ENCODE measurements at places on chromosomes 3 and 15. TPM values are rescaled to one million over a fixed set of nuclear protein-coding genes. Genes with fewer than 3 reads are reported as not detected.

GRCh38 chr3:14770591-14770990 is 48.2 kb upstream of the FGD5 start:
- H3K27ac ChIP-seq = no peak overlapping the region
- H3K36me3 ChIP-seq = no peaks in the 10 kb centered on the region
- no peak for DNase-seq
- no peaks in the 10 kb centered on the region for H3K27me3 ChIP-seq
- no peaks in the 10 kb centered on the region for H3K4me1 ChIP-seq
- no peak overlapping the region for H3K4me3 ChIP-seq

GRCh38 chr15:70504299-70504951 is 258.9 kb downstream of the UACA start:
- peak overlapping the region; percentile 79 for H3K27ac ChIP-seq
- H3K4me3 ChIP-seq = no peak overlapping the region
- H3K27me3 ChIP-seq = peaks cover 2% of the 10 kb centered on the region
- H3K36me3 ChIP-seq = peaks cover 5% of the 10 kb centered on the region

- H3K4me1 ChIP-seq = peaks cover 9% of the 10 kb centered on the region
- no peaks in the 10 kb centered on the region for H3K27me3 ChIP-seq
- H3K27ac ChIP-seq = no peak overlapping the region
- DNase-seq = peak; percentile 30
Measured at GRCh38 chr3:152474585-152474984, 205.9 kb downstream of the MBNL1 start.

DNA sequence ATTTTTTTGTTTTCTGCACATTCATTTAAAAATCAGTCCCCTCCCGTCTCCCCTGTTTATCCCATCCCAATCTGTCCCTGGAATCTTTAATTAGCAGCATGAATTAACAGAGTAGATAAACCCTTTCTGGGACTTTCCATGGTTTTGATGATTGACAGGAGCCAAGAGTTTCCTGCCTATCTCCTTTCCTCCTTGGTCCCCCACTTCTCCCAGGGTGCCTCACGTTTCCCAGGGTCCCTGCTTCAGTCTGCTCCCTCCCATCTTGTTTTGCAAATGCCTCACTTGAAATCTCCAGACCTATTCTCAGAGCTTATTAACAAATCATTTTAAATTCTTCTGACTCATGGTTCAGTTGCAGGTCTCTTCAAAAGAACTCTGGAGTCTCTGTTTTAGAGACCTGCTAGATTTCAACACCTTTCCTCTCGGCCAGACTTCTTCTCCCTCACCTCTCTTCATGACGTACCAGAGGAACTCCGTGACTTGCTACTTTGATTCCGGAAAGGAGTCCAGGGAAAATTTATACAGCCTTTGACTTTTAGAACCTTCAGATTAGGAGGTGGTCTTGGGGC is 238.5 kb downstream of the ITPR1 start:
- H3K4me3 ChIP-seq = no peak overlapping the region
- no peak overlapping the region for H3K27ac ChIP-seq
- peaks cover 19% of the 10 kb centered on the region for H3K36me3 ChIP-seq
- DNase-seq = no peak
- H3K4me1 ChIP-seq = peaks cover 12% of the 10 kb centered on the region

Gene MLH1
- total RNA-seq = 135 TPM

Gene PAK6
- 0.53 TPM for total RNA-seq

- H3K27ac ChIP-seq = no peak overlapping the region
- no peaks in the 10 kb centered on the region for H3K36me3 ChIP-seq
- no peaks in the 10 kb centered on the region for H3K4me1 ChIP-seq
- no peak for DNase-seq
- no peaks in the 10 kb centered on the region for H3K27me3 ChIP-seq
- H3K4me3 ChIP-seq = no peak overlapping the region
Measured at GRCh38 chr3:79506751-79507150, 261.0 kb downstream of the ROBO1 start.

DNA sequence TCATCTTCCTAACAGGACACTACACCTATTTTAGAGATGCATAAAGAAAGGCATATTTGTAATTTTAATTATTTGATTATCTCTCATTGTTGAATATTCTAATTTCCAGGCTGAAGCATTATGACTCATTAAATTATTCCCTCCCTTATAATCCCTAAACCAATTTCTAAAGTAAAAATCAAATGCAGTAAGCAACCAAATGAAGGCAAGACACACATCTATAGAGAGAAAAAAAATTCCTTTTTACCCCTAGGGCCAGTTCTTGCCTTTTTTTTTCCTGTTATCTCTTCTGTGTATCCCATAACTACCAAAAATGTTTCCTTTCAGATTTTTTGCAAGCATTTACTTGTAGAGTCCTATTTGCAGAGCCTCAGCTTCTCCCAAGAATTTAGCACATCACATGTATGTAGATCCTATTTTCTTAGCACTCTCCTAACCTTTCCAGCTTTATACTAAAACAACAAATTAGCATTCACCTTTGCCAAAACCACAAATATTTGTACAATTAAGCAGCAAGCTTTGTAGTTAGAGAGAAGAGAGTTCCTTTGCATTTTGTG is 177.9 kb downstream of the SATB1 start:
- DNase-seq = no peak
- H3K4me1 ChIP-seq = peaks cover 4% of the 10 kb centered on the region
- H3K4me3 ChIP-seq = no peak overlapping the region
- peaks cover 3% of the 10 kb centered on the region for H3K27me3 ChIP-seq
- no peaks in the 10 kb centered on the region for H3K36me3 ChIP-seq

Gene SORD
- 17.7 TPM for total RNA-seq

DNA sequence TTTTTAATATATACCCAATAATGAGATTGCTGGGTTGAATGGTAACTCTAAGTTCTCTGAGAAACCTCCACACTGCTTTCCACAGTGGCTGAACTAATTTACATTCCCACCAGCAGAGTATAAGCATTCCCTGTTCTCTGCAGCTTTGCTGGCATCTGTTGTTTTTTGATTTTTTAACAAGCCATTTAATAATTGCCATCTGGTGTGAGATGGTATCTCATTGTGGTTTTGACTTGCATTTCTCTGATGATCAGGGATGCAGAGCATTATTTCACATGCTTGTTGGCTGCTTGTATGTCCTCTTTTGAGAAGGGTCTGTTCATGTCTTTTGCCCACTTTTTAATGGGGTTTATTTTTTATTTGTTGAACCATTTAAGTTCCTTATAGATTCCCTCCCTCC is 75.0 kb upstream of the EPHB3 start:
- H3K36me3 ChIP-seq = no peaks in the 10 kb centered on the region
- H3K4me3 ChIP-seq = no peak overlapping the region
- H3K4me1 ChIP-seq = no peaks in the 10 kb centered on the region
- H3K27me3 ChIP-seq = peaks cover 20% of the 10 kb centered on the region

DNA sequence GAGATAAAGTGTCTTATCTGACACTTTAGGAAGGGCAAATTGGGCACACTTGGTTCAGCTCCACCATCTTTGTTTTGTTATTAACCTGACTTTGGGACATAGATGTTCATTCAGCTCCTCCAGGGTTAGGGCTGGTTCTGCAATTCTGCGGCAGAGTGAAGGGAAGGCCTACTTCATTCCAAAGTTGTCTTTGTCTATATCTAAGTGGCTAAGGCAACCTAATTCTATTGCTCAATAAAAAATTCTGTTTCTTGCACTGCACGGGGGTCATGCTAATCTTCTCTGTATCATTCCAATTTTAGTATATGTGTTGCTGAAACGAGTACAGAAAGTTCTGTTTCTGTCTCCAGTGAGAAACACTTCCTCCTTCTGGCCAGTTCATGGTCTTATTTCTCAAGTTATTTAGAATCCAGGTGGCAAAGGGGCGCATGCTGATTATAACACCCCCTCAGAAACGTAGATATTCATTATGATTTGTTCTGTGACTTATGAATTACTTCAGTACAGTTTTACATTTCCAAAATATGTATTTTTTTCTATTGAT is 53.5 kb downstream of the PFN2 start:
- H3K27me3 ChIP-seq = no peaks in the 10 kb centered on the region
- peaks cover 43% of the 10 kb centered on the region for H3K36me3 ChIP-seq
- H3K4me1 ChIP-seq = no peaks in the 10 kb centered on the region
- DNase-seq = no peak
- no peak overlapping the region for H3K4me3 ChIP-seq
- H3K27ac ChIP-seq = no peak overlapping the region

- no peaks in the 10 kb centered on the region for H3K27me3 ChIP-seq
- DNase-seq = no peak
- H3K36me3 ChIP-seq = peaks cover 30% of the 10 kb centered on the region
- no peak overlapping the region for H3K27ac ChIP-seq
- peaks cover 41% of the 10 kb centered on the region for H3K4me1 ChIP-seq
- H3K4me3 ChIP-seq = no peak overlapping the region
Measured at GRCh38 chr15:99708563-99708962, 24.7 kb downstream of the LYSMD4 start.

Gene SNX22
- 0.59 TPM for total RNA-seq

DNA sequence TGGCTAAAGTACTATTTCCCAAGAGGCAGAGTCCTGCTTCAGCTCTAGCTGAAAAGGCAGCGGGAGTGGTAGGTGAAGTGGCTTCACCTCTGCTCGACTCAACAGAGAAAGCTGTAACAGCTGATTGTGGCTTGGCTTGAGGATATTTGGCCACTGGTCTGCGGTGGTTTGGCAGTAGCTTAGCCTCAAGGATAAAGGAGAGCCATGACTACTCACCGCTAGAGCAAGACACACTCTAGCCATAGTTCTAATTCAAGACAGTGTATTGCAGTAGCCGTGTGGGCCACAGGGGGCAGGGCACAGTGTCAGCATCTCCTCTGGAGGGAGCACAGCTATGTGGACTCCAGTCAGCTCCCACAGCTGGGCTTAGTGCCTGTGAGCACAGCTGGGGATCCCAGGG is 23.5 kb downstream of the TPRG1 start:
- no peak overlapping the region for H3K4me3 ChIP-seq
- H3K36me3 ChIP-seq = peaks cover 8% of the 10 kb centered on the region
- H3K27me3 ChIP-seq = peaks cover 2% of the 10 kb centered on the region
- DNase-seq = peak; percentile 24
- no peak overlapping the region for H3K27ac ChIP-seq

GRCh38 chr15:48279608-48280007 is 51.6 kb upstream of the DUT start:
- no peak overlapping the region for H3K27ac ChIP-seq
- no peaks in the 10 kb centered on the region for H3K4me1 ChIP-seq
- H3K36me3 ChIP-seq = no peaks in the 10 kb centered on the region
- peaks cover 1% of the 10 kb centered on the region for H3K27me3 ChIP-seq
- DNase-seq = no peak

DNA sequence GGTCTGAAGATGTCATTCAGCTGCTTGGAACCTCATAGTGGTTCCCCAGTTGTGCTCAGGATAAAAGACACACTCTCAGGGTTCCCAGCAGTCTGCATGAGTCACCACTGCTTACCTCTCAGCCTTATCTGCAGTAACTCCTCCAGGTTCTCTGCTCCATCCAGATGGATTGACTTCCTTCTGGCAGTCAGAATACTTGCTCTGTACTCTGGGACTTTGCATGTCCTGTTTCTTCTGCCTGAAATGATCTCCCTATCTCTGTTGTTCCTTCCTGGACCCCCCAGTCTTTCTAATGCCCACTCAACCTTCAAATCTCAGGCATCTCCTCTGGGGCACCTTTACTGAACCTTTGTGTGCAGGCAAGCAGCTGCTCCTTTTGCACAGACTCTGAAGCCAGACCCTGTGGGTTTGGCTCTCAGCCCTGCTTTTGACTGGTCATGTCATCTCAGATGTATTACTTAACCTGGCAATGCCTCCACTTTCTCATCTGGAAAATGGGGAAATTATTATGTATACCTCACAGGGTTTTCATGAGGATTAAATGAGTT is 38.4 kb downstream of the ITPR1 start:
- H3K27ac ChIP-seq = peak overlapping the region; percentile 24
- peaks cover 14% of the 10 kb centered on the region for H3K4me1 ChIP-seq
- H3K4me3 ChIP-seq = no peak overlapping the region
- DNase-seq = no peak

Gene NTRK3
- 0.78 TPM for total RNA-seq

- H3K27me3 ChIP-seq = no peaks in the 10 kb centered on the region
- H3K4me1 ChIP-seq = no peaks in the 10 kb centered on the region
- DNase-seq = peak; percentile 13
- H3K4me3 ChIP-seq = no peak overlapping the region
- H3K27ac ChIP-seq = no peak overlapping the region
Measured at GRCh38 chr15:75508840-75509532, 57.5 kb upstream of the SIN3A start.

- H3K4me3 ChIP-seq = no peak overlapping the region
- DNase-seq = no peak
- no peak overlapping the region for H3K27ac ChIP-seq
- H3K36me3 ChIP-seq = no peaks in the 10 kb centered on the region
- peaks cover 2% of the 10 kb centered on the region for H3K4me1 ChIP-seq
- H3K27me3 ChIP-seq = peaks cover 28% of the 10 kb centered on the region
Measured at GRCh38 chr3:65354880-65355279, 667.1 kb upstream of the ADAMTS9 start.

Gene ZNF774
- 1.5 TPM for total RNA-seq

- DNase-seq = no peak
- peaks cover 10% of the 10 kb centered on the region for H3K4me1 ChIP-seq
- no peak overlapping the region for H3K27ac ChIP-seq
Measured at GRCh38 chr3:30268288-30268687, 338.1 kb upstream of the TGFBR2 start.

DNA sequence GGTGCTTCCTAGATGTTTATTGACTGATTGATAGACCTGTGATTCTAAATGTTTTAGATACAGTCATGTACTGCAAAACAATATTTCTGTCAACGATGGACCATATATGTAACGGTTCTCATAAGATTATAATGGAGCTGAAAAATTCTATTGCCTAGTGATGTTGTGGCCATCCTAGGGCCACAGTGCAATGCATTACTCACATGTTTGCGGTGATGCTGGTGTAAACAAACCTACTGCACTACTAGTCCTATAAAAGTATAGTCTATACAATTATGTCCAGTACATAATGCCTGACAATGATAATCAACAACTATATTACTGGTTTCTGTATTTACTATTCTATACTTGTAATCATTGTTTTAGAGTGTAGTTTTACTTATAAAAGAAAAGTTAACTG is 46.8 kb downstream of the CHST2 start:
- DNase-seq = no peak
- H3K4me1 ChIP-seq = peaks cover 83% of the 10 kb centered on the region
- H3K4me3 ChIP-seq = no peak overlapping the region
- peaks cover 3% of the 10 kb centered on the region for H3K36me3 ChIP-seq

Gene PYGO1
- total RNA-seq = not detected

DNA sequence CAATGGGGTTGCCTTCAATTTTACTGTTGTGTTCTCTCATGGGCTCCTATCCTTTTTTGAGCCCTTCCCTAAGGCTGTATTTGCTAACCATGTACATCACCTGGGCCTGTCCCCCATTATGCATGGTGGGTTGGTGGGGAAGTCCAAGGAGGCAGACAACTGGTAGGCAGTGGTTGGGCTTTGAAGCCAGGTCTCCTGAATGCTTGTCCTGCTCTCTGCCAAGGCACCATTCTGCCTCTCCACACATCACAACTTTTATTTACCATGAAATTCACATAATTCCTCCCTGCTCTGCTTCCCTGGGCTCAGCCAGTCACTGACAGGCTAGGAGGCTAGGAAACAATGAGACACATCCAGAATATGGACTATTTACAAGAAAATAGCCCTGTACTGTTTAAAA is 41.0 kb upstream of the COPB2 start:
- H3K27ac ChIP-seq = no peak overlapping the region

GRCh38 chr15:57792724-57793449 is 86.4 kb downstream of the POLR2M start:
- H3K27me3 ChIP-seq = peaks cover 3% of the 10 kb centered on the region
- no peaks in the 10 kb centered on the region for H3K36me3 ChIP-seq
- H3K27ac ChIP-seq = no peak overlapping the region
- no peak overlapping the region for H3K4me3 ChIP-seq
- DNase-seq = no peak

Gene FRMD4B
- total RNA-seq = 8.3 TPM
